A673 (cell line): ENCODE measurements at places on chromosomes 1 and 21.
A peak's percentile ranks its signal among the peaks of the same experiment; 100 is the strongest.

DNA sequence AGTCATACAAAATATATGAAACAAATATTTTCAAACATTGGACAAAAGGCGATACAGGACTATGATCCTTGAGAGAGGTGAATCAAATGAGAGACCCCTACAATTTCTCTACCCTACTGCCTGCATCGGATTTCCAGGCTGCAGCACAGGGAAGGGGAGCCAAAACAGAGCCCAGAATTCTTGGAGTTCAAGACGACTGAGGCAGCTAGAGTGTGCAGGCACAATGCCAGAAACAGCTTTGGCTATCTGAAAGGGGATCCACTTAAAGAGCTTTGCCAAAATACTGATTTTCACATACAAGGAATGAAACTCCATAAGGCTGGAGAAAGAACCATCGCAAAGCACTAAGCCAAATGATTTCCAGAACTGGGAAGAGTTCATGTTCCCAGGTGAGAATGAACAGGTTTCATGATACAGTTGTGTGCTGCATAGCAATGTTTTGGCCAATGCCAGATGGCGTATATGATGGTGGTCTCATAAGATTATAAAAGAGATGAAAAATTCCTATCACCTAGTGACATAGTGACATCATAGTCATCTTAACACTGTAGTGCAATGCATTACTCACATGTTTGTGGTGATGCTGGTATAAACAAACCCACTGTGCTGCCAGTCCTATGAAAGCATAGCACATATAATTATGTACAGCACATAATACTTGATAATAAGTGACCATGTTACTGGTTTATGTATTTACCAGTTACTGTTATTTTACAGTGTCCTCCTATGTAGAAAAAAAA is 77.5 kb downstream of the KCND3 start:
- no peaks in the 10 kb centered on the region for H3K4me1 ChIP-seq
- H3K27me3 ChIP-seq, result peaks cover 13% of the 10 kb centered on the region
- H3K4me3 ChIP-seq, result no peak overlapping the region
- no peaks in the 10 kb centered on the region for H3K36me3 ChIP-seq
- no peak overlapping the region for H3K27ac ChIP-seq

DNA sequence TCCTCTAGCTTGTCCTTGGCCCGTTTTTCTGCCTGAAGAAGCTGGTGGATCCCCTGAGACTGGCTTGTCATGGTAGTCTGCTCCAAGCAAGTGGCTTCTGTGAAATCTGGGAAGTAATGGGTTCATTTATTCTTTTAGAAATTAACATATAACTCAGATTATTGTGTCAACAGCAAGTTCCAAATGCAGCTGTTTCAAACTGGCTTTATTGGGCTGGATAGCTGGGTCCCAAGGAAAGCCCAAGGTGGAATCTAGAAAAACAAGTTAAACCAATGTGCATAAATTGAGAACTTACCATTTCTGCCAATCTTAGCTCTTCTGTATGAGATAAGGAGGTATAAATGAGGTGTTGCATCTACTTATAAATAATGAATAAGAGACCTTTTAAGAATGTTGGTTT is at the start of gene ATP6V1G3:
Gene ATP6V1G3 (minus strand): TSS at position 101 of the 400 bp plus-strand sequence. CDS start 30 bp downstream, at position 71.
- no peak within 1 kb of the TSS for H3K27ac ChIP-seq
- no peaks in the 10 kb centered on the region for H3K27me3 ChIP-seq
- no peak for DNase-seq
- H3K4me3 ChIP-seq, result no peak within 1 kb of the TSS

- H3K27ac ChIP-seq, result no peak overlapping the region
- no peak for DNase-seq
- H3K4me3 ChIP-seq, result no peak overlapping the region
- H3K36me3 ChIP-seq, result no peaks in the 10 kb centered on the region
Measured at GRCh38 chr21:35328856-35329455, 279.9 kb upstream of the RUNX1 start.

- no peak overlapping the region for H3K27ac ChIP-seq
- H3K27me3 ChIP-seq, result no peaks in the 10 kb centered on the region
- H3K4me3 ChIP-seq, result no peak overlapping the region
- no peak for DNase-seq
- H3K4me1 ChIP-seq, result no peaks in the 10 kb centered on the region
Measured at GRCh38 chr1:46503421-46503820, 13.8 kb downstream of the DMBX1 start.

GRCh38 chr1:201673093-201673492 is 134.2 kb downstream of the NAV1 start:
- no peaks in the 10 kb centered on the region for H3K36me3 ChIP-seq
- peaks cover 14% of the 10 kb centered on the region for H3K4me1 ChIP-seq
- no peak overlapping the region for H3K27ac ChIP-seq
- no peak overlapping the region for H3K4me3 ChIP-seq
- no peaks in the 10 kb centered on the region for H3K27me3 ChIP-seq

GRCh38 chr1:219900882-219901281 is 27.5 kb downstream of the SLC30A10 start:
- no peak for DNase-seq
- no peaks in the 10 kb centered on the region for H3K36me3 ChIP-seq
- no peak overlapping the region for H3K4me3 ChIP-seq
- H3K4me1 ChIP-seq, result no peaks in the 10 kb centered on the region

DNA sequence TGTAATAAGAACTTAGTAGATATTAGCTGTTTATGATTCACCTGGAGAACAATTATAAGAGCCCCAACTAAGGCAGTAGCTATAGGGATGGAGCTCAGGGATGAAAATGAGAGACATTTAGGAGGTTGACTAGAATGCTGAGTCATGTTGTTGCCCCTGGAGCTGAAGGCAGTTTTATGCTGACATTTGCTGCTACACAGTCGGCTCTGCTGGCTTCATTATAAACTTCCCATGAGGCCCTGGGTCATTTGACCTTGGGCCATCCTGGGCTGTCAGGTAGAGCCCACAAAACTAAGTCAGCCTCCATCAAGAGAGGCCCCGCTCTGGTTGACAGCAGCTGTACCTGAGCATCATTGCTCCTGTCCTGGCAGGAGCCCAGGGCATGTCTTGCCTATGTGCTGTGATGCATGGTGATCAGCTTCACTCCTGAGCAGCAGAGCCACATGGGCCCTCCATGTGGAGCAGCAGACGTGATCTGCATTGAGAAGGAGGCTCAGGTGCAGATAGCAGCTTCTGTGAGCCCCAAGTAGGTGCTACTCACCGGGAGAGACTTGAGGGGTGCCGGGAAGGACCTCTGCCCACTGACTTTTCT is 112.4 kb downstream of the TBX19 start:
- no peaks in the 10 kb centered on the region for H3K27me3 ChIP-seq
- no peaks in the 10 kb centered on the region for H3K36me3 ChIP-seq
- no peak overlapping the region for H3K4me3 ChIP-seq
- no peak overlapping the region for H3K27ac ChIP-seq
- DNase-seq, result no peak
- no peaks in the 10 kb centered on the region for H3K4me1 ChIP-seq

- no peaks in the 10 kb centered on the region for H3K4me1 ChIP-seq
- no peaks in the 10 kb centered on the region for H3K27me3 ChIP-seq
- no peak overlapping the region for H3K27ac ChIP-seq
- no peak overlapping the region for H3K4me3 ChIP-seq
- no peaks in the 10 kb centered on the region for H3K36me3 ChIP-seq
Measured at GRCh38 chr1:219324629-219325367, 151.1 kb downstream of the LYPLAL1 start.

GRCh38 chr1:24140741-24141181 is 2.2 kb downstream of the IL22RA1 start:
- H3K27ac ChIP-seq, result no peak overlapping the region
- H3K4me1 ChIP-seq, result no peaks in the 10 kb centered on the region
- no peaks in the 10 kb centered on the region for H3K36me3 ChIP-seq
- H3K27me3 ChIP-seq, result no peaks in the 10 kb centered on the region
- DNase-seq, result no peak

DNA sequence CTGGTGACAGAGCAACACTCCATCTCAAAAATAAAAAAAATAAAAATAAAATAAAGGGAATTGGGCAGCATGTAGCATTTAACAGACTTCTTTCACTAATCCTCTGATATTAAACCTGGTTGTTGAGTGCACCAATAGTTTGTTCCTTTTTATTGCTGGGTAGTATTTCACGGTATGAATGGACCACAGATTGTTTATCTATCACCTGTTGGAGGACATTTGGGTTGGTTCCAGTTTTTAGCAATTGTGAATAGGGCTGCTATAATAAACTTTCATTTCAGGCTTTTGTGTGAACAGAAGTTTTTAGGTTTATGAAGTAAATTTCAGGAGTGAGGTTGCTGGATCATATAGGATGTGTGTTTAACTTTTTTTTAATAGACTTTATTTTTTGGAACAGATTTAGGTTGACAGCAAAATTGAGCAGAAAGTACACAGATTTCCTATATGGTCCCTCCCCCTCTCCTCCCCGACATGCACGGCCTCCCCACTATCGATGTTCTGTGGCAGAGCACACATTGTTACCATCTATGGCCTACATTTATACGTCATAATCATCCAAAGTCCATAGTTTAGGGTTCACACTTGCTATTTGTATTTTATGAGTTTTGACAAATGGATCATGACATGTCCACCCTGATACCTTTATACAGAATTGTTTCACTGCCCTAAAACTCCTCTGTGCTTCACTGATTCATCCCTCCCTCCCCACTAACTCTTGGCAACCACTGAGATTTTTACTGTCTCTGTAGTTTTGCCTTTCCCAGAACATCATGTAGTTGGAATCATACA is 66.1 kb upstream of the TMPRSS2 start:
- no peaks in the 10 kb centered on the region for H3K4me1 ChIP-seq
- H3K4me3 ChIP-seq, result no peak overlapping the region
- H3K27me3 ChIP-seq, result no peaks in the 10 kb centered on the region
- H3K36me3 ChIP-seq, result no peaks in the 10 kb centered on the region

DNA sequence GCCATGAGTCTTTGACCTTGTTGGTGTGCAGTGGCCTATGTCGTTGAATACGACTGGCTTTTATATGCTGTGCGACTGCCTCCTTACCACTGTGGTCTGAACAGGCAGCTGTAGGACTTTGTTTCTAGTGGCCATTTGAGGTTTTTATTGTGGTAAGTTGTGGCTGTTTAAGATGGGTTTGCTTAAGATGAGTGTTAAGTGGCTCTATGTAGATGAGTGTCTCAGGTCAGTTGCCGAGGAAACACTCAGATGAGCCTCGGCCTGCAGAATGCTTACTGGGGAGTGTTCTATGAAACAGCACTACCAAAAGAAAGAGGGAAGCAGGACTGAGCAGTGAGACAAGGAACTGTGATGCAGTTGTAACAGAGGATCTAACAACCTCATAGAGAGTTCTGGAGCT is 14.9 kb upstream of the CD1C start:
- no peaks in the 10 kb centered on the region for H3K27me3 ChIP-seq
- DNase-seq, result no peak
- H3K36me3 ChIP-seq, result no peaks in the 10 kb centered on the region
- no peak overlapping the region for H3K4me3 ChIP-seq
- H3K4me1 ChIP-seq, result no peaks in the 10 kb centered on the region

GRCh38 chr1:92995441-92996430 is 34.5 kb upstream of the DIPK1A start:
- H3K27ac ChIP-seq, result no peak overlapping the region
- H3K4me3 ChIP-seq, result no peak overlapping the region
- DNase-seq, result no peak
- H3K27me3 ChIP-seq, result no peaks in the 10 kb centered on the region
- no peaks in the 10 kb centered on the region for H3K36me3 ChIP-seq

- H3K4me1 ChIP-seq, result no peaks in the 10 kb centered on the region
- no peak overlapping the region for H3K27ac ChIP-seq
- H3K27me3 ChIP-seq, result no peaks in the 10 kb centered on the region
- H3K4me3 ChIP-seq, result no peak overlapping the region
- no peak for DNase-seq
Measured at GRCh38 chr1:198254521-198254920, 97.7 kb downstream of the NEK7 start.

DNA sequence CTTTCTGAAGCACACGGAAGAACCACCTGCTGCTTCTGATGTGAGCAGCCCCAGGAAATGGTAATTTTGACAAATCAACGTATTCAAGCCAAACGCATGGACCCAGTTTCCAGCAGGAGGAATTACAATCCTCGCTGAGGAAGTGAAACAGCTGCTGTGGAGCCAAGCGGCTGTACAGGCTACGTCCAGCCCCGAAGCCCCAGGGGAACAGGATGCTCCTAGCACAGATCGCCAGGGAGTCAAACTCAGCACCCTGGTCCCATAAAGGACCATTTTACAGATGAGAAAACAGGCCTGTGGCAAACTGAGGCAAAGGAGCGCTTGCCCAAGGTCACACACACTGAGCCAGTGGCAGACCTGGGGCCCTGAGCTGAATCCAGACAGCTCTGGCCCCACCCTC is 108.0 kb downstream of the PTPRU start:
- DNase-seq, result peak; percentile 49
- H3K4me1 ChIP-seq, result no peaks in the 10 kb centered on the region
- no peak overlapping the region for H3K4me3 ChIP-seq

DNA sequence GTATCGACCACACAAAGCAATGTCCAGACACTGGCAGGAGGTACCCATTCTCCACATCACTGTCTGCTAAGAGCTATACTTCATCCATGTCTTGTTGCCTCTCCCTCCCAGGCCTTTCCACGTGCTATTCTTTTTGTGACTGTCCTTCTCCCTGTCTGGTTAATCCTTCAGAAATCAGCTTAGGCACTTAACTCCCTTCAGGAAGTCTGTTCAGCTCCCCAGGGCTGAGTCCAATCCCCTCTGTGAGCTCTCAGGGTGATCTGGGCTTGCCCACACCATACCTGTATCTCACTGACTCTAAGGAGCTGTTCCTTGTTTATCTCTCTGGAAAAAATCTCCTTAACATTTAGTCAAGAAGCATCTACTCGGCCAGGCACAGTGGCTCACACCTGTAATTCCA is 69.4 kb downstream of the NID1 start:
- DNase-seq, result no peak
- no peak overlapping the region for H3K4me3 ChIP-seq
- H3K27ac ChIP-seq, result no peak overlapping the region
- no peaks in the 10 kb centered on the region for H3K4me1 ChIP-seq
- no peaks in the 10 kb centered on the region for H3K36me3 ChIP-seq

GRCh38 chr1:36608272-36608671 is 125.6 kb upstream of the CSF3R start:
- no peaks in the 10 kb centered on the region for H3K4me1 ChIP-seq
- no peaks in the 10 kb centered on the region for H3K36me3 ChIP-seq
